ENCODE measurements at places on chromosomes 2 and 18.

DNA sequence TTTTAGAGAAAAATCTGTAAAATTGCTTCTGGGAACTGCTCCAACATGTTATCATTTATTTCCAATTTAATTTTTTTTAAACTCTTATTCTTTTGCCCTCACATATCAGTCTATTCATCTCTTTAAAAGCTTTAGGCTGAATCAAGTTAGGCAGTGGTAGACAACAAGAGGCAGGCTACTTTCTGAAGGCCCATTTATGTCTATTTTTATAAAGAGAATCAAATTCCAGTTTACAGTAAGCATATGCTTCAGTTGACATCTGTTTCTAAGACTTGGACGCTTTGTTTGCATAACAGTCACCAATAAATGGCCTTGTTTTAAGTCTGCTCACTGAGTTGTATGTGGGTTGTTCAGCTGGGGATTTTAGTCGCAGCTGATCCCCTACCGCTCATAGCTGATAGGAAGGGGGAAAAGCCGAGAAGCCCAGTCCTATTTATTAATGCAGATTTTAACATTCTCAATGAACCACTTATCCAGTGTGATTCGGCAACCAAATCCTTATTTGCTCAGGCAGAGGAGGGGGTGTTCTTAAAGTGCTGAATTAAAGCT, 260.4 kb upstream of the SIX3 start:
- DNase-seq, result no peak

DNA sequence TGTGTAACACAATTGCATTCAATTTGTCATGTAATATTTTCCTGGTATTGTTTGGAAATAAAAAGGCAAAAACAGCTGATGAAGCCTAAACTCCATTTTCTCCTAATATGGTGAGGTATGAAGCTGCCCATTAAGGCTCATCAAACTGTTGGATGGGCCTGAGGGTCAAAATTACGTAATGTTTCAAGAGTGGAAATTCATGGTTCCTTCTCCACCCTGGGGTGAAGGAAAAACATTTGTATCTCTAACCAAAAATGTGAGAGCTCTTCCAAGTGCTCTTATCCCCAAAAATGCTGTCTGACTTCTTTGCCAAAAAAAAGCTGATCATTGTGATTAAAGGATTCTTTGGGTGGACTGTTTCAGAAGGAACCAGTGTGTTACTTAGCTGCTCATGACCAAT, 91.8 kb downstream of the ARHGAP28 start:
- DNase-seq, result no peak

DNA sequence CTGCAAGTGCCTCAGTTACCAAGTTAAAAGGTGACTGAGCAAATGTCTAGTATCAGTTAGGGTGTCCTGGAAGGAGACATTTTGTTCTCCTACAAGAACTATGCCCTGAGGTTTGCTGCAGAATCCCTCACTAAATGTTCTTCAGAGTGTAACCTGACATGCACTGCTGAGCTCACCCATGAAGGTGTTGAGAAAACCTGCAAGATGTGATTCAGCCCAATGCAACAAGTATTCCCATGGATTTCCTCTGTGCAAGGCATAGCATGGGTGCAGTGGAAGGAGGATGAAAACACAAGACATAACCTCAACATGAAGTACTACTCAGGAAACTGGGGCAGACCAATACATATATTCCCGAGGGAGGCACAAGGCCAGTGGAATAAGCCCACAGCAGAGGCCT, 15.4 kb upstream of the UGT1A8 start:
- DNase-seq, result no peak

DNA sequence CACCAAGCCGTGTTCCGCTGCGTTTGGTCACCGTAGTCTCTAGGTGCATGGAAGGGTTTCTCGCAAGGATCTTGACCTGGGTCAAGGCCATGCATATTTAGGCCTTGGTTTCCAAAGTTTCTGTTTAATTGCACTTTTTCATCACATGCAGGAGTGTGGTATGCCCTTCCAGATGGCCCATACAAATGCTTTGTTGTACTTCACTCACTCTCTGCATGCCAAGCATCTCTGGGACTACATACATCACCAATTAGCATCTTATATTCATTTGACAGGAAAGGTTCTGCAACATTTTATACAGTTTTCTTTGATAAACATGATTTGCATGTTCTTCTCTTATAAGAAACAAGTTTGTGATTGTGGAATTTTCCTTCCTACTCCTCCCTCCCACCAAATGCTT, 132.8 kb upstream of the KLHL14 start:
- no peak for DNase-seq
